ENCODE measurements at places on chromosomes 4 and X. TPM values are rescaled to one million over a fixed set of nuclear protein-coding genes. Genes with fewer than 3 reads are reported as not detected.

- H3K27me3 ChIP-seq = peaks cover 35% of the 10 kb centered on the region
- no peak overlapping the region for H3K27ac ChIP-seq
- no peaks in the 10 kb centered on the region for H3K4me1 ChIP-seq
- no peaks in the 10 kb centered on the region for H3K36me3 ChIP-seq
- no peak for DNase-seq
- H3K4me3 ChIP-seq = no peak overlapping the region
Observed at GRCh38 chr4:5452156-5452555, 256.2 kb downstream of the EVC2 start.

- no peaks in the 10 kb centered on the region for H3K36me3 ChIP-seq
- no peak overlapping the region for H3K27ac ChIP-seq
- no peak overlapping the region for H3K4me3 ChIP-seq
- no peaks in the 10 kb centered on the region for H3K27me3 ChIP-seq
Observed at GRCh38 chrX:123884809-123885408, 25.1 kb downstream of the XIAP start.

Gene SORBS2
- 0.34 TPM for total RNA-seq

GRCh38 chr4:20119141-20119540 lies 132.6 kb upstream of the SLIT2 start:
- no peaks in the 10 kb centered on the region for H3K27me3 ChIP-seq
- no peak overlapping the region for H3K4me3 ChIP-seq
- H3K27ac ChIP-seq = no peak overlapping the region
- no peaks in the 10 kb centered on the region for H3K4me1 ChIP-seq
- no peak for DNase-seq
- no peaks in the 10 kb centered on the region for H3K36me3 ChIP-seq

GRCh38 chr4:146273204-146273901 lies 59.0 kb downstream of the REELD1 start:
- H3K4me3 ChIP-seq = no peak overlapping the region
- no peaks in the 10 kb centered on the region for H3K4me1 ChIP-seq
- no peak for DNase-seq
- H3K36me3 ChIP-seq = no peaks in the 10 kb centered on the region
- H3K27me3 ChIP-seq = no peaks in the 10 kb centered on the region

Gene ZNF141
- total RNA-seq = 0.17 TPM

DNA sequence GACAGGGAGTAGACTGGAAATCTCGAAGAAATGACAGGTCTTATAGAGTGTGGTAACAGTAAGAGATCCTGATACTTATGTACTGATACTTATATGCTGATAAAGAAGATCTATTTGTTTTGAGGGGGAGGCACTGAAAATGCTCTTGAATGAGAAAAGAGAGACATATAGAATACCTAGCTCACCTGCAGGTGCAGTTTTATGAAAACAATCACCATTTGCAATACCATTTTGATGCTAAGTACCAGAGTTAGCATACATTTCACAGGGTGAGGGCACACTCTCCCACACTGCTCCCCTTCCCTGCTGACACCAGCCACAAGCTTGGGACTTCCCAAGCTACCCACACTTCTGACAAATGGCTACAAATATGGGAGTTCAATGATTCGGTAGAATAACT lies 1490.1 kb upstream of the IGFBP7 start:
- no peak overlapping the region for H3K27ac ChIP-seq
- H3K27me3 ChIP-seq = no peaks in the 10 kb centered on the region
- no peaks in the 10 kb centered on the region for H3K4me1 ChIP-seq
- no peak overlapping the region for H3K4me3 ChIP-seq
- no peaks in the 10 kb centered on the region for H3K36me3 ChIP-seq

DNA sequence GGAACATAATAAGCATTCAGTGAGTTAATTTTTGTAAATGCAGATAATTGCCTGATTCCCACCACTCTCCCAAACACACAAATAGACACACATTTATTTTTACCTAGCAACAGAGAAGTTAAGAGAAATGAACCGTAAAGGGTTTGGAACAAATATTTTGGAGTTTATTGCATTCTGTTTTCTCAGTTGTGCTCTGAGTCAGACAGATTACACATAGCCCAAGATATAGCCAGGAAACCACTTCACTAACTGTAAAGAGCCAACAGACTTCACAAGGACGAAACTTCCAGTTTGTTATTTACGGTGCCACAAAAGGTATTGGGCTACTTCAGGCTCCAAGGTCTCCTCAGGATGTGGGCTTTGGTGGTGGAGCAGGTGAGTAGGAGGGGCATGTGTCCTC lies 217.0 kb downstream of the BMPR1B start:
- H3K27ac ChIP-seq = no peak overlapping the region
- H3K4me3 ChIP-seq = no peak overlapping the region
- no peaks in the 10 kb centered on the region for H3K27me3 ChIP-seq
- H3K4me1 ChIP-seq = no peaks in the 10 kb centered on the region

DNA sequence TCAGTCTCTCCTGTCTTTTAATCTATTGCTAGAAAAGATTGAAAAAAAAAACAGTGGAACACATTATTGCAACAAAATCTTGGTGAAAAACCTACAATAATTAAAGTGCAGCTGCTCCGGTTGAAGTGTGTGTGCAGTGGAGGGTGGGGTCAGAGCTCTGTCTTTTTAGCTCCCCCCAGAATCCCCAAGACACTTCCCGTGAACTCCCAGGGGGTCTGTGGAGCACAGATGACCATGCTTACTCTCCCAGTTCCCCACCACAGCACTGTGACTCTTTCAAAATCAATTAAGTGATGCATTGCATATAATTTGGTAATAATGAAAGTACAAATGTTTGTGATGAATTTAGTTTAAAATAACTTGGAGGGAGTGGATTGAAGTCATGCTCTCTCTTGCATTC lies 15.7 kb upstream of the SLC10A4 start:
- H3K4me3 ChIP-seq = no peak overlapping the region

Gene C4orf36
- total RNA-seq = 1.8 TPM

GRCh38 chr4:2487632-2488031 lies 18.7 kb downstream of the RNF4 start:
- H3K36me3 ChIP-seq = peaks cover 9% of the 10 kb centered on the region
- H3K27ac ChIP-seq = no peak overlapping the region
- no peak overlapping the region for H3K4me3 ChIP-seq
- H3K27me3 ChIP-seq = no peaks in the 10 kb centered on the region

- DNase-seq = no peak
- no peak overlapping the region for H3K4me3 ChIP-seq
- H3K27ac ChIP-seq = no peak overlapping the region
- H3K27me3 ChIP-seq = peaks cover 3% of the 10 kb centered on the region
Observed at GRCh38 chr4:173746424-173746823, 216.4 kb upstream of the HAND2 start.

DNA sequence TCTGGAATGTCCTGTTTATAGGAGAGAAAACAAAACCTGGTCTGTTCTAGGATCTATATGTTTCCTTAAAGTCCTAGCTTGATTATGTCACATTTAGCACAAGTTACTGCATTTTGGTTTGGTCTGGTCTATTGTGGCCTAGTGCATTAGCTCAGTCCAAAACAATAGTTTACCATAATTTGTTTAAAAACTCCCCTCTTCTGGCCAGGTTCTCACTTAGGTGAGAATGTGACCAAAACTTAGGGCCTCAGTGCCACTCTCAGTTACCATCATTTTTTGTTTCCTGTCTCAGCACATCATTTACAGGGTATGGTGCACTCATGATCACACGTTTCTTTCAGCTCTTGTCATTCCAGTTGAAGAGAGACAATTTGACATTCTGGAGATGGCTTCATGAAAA lies 378.5 kb downstream of the KLHL4 start:
- H3K27me3 ChIP-seq = no peaks in the 10 kb centered on the region
- DNase-seq = no peak
- no peaks in the 10 kb centered on the region for H3K4me1 ChIP-seq
- no peak overlapping the region for H3K27ac ChIP-seq
- H3K36me3 ChIP-seq = no peaks in the 10 kb centered on the region

- no peak for DNase-seq
Observed at GRCh38 chr4:182216005-182216404, 27.2 kb upstream of the TENM3 start.

DNA sequence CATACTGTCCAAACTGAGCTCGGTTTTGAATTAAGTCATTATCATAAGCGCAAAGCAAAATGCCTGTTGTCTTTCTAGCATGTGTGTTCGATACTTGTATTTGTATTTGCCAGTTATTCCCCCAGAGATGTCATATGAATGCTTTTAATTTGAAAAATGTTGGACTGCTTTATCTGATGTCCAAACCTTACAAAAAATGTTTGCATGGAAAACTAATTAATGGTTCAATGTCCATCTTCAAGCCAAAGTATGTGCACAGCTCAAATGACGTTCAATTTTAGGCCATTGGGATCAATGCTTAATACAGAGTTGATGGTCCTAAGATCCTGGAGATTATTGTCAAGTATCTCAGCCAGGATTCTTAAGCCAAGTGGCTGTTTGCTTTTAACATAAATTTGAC lies 17.2 kb upstream of the HPGDS start:
- no peak overlapping the region for H3K27ac ChIP-seq
- H3K4me3 ChIP-seq = no peak overlapping the region
- H3K36me3 ChIP-seq = no peaks in the 10 kb centered on the region
- no peak for DNase-seq

DNA sequence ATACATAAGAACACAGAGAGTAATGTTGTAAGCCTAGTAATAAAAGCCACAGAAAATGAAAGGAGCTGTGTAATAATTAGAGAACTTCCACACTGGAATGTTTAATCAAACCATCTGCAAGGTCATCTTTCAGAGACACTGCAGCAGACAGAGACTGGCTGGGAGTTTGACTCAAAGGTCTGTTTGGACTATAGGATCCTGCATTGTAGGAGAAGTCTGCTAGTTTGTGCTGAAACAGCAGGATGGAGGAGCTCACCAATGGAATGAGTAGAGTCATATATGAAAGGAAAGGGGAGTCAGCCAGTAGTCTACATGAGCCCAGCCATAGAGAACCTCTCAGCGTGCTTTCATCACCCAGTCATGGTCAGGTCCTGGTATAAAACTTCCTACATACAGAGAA lies 4.5 kb upstream of the ACE2 start:
- H3K36me3 ChIP-seq = no peaks in the 10 kb centered on the region
- DNase-seq = no peak

GRCh38 chr4:174869339-174869738 lies 40.3 kb upstream of the GLRA3 start:
- no peak overlapping the region for H3K4me3 ChIP-seq
- no peak overlapping the region for H3K27ac ChIP-seq

- H3K4me1 ChIP-seq = no peaks in the 10 kb centered on the region
- H3K27me3 ChIP-seq = no peaks in the 10 kb centered on the region
- H3K4me3 ChIP-seq = no peak overlapping the region
- no peaks in the 10 kb centered on the region for H3K36me3 ChIP-seq
- no peak overlapping the region for H3K27ac ChIP-seq
Observed at GRCh38 chrX:94635003-94635402, 961.0 kb downstream of the FAM133A start.

GRCh38 chr4:51831133-51831532 lies 11.8 kb upstream of the DCUN1D4 start:
- peaks cover 23% of the 10 kb centered on the region for H3K27me3 ChIP-seq
- H3K27ac ChIP-seq = no peak overlapping the region
- peak; percentile 36 for DNase-seq
- H3K36me3 ChIP-seq = no peaks in the 10 kb centered on the region

Gene SULT1B1
- 0.10 TPM for total RNA-seq

Gene RGS12
- total RNA-seq = 22.2 TPM

DNA sequence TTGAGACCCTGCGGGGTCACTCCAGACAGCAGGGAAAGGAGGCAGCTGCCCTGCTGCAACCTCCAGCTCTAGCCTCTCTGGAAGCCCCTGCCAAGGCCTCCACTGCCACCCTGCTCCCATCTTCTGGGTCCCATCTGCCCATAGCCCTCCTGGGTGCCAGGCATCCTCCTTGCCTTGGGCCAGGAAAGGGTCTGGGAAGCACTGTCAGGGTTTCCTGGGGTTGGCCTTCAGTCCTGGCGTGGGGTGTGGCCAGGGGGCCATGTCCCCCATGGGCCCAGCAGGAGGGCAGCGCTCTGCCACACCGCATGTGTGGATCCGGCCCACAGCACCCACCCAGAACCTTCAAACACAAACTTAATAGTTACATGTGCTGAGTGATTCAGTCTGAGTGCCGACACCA lies 3.4 kb upstream of the CPLX1 start:
- no peaks in the 10 kb centered on the region for H3K27me3 ChIP-seq
- H3K4me3 ChIP-seq = no peak overlapping the region
- no peaks in the 10 kb centered on the region for H3K4me1 ChIP-seq
- DNase-seq = no peak

- H3K27me3 ChIP-seq = no peaks in the 10 kb centered on the region
- H3K4me3 ChIP-seq = no peak overlapping the region
- no peaks in the 10 kb centered on the region for H3K36me3 ChIP-seq
- no peak overlapping the region for H3K27ac ChIP-seq
- H3K4me1 ChIP-seq = peaks cover 4% of the 10 kb centered on the region
- DNase-seq = no peak
Observed at GRCh38 chr4:143253166-143253565, 68.4 kb downstream of the USP38 start.

- DNase-seq = no peak
- H3K27ac ChIP-seq = no peak overlapping the region
- no peaks in the 10 kb centered on the region for H3K27me3 ChIP-seq
- no peaks in the 10 kb centered on the region for H3K36me3 ChIP-seq
- peaks cover 3% of the 10 kb centered on the region for H3K4me1 ChIP-seq
Observed at GRCh38 chrX:115939070-115939469, 231.5 kb upstream of the AGTR2 start.

- no peak for DNase-seq
- H3K4me1 ChIP-seq = no peaks in the 10 kb centered on the region
- H3K27me3 ChIP-seq = no peaks in the 10 kb centered on the region
- H3K4me3 ChIP-seq = no peak overlapping the region
Observed at GRCh38 chr4:112926819-112927218, 122.6 kb upstream of the ANK2 start.

- H3K36me3 ChIP-seq = no peaks in the 10 kb centered on the region
- H3K27me3 ChIP-seq = no peaks in the 10 kb centered on the region
- no peak overlapping the region for H3K27ac ChIP-seq
- no peak overlapping the region for H3K4me3 ChIP-seq
Observed at GRCh38 chr4:143618811-143619210, 81.7 kb downstream of the FREM3 start.

GRCh38 chr4:26015906-26016305 lies 101.9 kb downstream of the SMIM20 start:
- no peak for DNase-seq
- peaks cover 2% of the 10 kb centered on the region for H3K4me1 ChIP-seq
- no peak overlapping the region for H3K27ac ChIP-seq
- no peak overlapping the region for H3K4me3 ChIP-seq

Gene MSX1
- 59.9 TPM for total RNA-seq

GRCh38 chrX:150897421-150898320 lies 797 bp downstream of the CD99L2 start:
- DNase-seq = no peak
- no peaks in the 10 kb centered on the region for H3K36me3 ChIP-seq
- H3K27ac ChIP-seq = peak overlapping the region; percentile 65
- H3K4me3 ChIP-seq = peak overlapping the region; percentile 63

Gene COX7B2
- total RNA-seq = not detected
